ENCODE measurements at places on chromosomes 5 and 9.

DNA sequence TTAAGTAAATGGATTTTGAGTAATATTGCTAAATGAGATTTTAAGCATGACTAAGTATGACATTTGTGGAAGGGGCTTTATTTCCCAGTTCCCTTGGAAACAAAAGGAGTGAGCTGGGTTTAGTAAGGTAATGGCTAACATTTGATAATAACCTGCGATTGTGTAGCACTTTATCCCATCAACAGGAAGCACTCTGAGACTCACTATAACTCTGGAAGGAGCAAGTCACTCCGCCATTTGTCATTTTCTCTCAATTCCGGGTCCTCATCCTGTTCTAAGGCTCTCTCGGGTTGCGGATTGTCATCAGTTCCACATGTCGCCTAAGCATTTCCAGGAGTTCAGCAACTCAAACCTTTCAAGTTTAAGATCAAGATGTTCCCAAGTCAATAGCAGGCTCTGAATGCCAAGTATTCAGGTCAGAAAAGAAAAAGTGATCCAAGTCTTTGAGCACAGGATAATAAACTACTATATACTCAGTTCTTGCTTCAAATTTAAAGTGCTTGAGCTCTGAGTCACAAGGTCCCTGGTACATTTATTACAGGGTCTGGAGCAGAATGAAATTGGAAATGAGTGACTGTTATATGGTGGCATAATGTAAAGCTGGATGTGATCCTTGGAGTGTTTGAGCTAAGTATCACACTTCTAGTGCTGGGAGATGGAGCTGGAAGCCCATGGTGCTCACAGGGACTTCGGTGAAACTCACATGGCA, 39.3 kb downstream of the CAPSL start:
- DNase-seq = no peak

DNA sequence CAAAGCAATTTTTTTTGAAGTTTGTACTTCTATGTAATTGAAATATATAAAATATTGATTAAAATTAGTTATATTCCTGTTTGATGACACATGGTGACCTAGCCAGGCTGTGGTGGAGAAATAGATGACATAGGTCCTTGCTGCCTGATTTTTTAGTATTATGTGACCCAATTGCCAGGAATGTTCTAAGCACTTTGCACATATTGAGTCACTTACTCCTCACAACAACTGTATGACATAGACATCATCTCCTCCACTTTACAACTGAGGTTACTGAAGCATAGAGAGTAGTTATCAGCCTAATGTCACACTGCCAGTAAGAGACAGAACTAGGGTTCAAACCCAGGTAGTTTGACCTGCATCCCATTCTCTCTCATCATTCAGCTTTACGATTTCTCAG, 26.2 kb upstream of the SNX18 start:
- DNase-seq = no peak

DNA sequence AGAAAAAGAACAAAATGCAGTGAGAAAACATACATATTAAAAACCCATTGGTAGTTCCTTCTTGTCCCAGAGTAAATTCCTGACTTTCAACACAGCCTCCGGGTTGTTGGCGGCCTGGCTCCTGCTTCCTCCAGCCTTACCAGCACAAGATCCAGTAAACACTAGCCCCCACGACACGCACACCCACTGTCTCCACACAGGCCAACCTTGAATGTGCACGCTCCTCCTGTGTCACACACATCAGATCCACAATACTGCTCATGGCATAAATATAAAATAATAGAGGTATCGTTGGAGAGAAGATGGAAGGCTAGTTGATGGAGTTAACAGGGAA, 2.5 kb upstream of the SLC31A2 start:
- no peak for DNase-seq

- no peak for DNase-seq
Measured at GRCh38 chr9:129566563-129567266, 54.2 kb downstream of the C9orf50 start.

DNA sequence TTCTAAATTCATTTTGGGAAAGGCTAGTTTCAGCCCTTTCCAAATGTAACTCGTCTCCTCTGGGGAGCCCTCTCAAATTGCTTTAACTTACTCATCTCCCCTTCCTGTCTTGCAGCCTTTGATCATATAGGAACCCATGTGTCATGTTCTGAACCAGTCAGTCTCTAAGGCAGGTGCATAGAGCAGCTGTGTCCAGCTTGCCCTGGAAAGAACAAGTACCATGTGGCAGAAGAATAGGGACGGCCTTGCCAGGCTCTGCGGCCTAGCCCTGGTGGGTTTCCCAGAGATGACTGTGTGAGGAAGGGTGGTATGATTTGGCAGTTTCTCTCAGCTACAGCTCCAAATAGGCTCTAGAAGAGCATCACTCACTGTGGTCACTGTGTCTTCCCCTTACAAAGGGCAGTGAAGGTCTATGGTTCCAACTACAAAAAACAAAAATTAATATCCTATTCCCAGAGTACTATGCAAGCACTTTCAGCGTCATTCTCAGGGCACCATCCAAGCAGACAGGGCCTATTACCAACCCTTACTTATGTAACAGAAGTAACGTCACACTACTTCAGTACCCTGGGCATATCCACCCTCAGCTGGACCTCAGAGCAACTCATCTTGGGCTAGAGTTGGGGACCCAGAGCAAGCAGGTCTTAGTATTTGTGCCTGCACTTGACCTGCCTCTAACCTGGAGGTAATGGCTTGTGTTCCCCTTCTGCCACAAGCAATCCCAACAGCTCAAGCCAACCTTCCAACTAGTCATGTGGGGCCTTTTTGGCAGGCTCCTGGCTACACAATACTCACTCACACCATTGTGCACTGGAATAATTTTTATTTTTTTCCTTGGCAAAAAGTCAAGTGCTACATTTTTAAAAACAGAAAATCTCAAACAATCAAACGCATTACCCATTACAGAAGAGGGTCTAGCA, 37.2 kb upstream of the UBAP2 start:
- no peak for DNase-seq

GRCh38 chr9:75101004-75101588, 12.8 kb downstream of the OSTF1 start:
- DNase-seq = no peak

- DNase-seq = no peak
Measured at GRCh38 chr9:135817951-135818717, 89.2 kb downstream of the CAMSAP1 start.

GRCh38 chr5:41246376-41246775, 33.0 kb upstream of the C6 start:
- DNase-seq = peak; percentile 64

GRCh38 chr5:133124891-133125290, 73.1 kb downstream of the HSPA4 start:
- no peak for DNase-seq

- no peak for DNase-seq
Measured at GRCh38 chr5:32254881-32255539, 57.7 kb downstream of the MTMR12 start.

DNA sequence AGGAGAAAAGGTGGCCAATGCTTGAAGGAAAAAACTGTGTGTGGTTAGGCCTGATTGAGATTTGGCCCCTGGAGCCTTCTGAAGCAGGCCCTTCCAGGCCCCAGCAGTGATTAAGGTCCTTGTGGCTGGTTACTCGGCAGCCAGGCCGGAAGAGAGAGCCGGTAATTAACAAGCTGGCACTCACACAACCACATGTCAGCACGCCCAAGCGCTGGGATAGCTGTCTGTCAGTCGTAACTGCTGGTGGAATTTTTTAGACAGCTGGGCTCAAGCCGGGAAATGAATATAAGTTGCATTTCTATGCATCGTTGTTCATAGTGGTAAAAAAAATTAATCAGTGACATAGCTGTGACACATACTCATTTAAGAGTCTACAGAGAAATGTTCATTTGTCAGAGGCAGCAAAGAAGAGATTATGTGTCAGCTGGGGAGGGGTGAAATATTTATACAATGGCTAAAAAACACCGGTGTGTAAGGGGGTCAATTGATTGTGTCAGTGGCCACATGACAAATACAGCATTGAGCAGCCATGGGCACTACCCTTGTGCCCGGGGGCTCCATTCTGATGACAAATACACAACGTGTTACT, 13.7 kb upstream of the ARAP3 start:
- no peak for DNase-seq

DNA sequence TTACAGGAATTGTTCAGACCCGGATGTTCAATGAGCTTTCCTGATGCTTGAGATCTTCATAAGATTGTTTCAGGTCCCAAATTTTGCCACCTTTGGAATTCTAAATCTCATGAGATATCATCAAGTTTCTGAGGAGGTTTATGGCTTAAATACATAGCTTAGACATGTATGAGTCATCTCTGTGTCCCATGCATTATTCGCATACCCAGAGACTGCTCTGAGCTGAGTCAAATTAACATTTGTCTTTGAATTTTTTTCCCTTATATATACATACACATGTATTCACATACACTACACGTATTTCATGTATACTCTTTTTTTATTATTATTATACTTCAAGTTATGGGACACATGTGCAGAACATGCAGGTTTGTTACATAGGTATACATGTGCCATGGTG, 744.6 kb downstream of the BRINP1 start:
- no peak for DNase-seq

- DNase-seq = no peak
Measured at GRCh38 chr5:33840927-33841547, 50.8 kb downstream of the ADAMTS12 start.

- no peak for DNase-seq
Measured at GRCh38 chr5:13510616-13511015, 433.9 kb downstream of the DNAH5 start.

- no peak for DNase-seq
Measured at GRCh38 chr9:8888591-8888990, 1089.0 kb upstream of the DMAC1 start.

GRCh38 chr9:3810231-3810630, 284.4 kb upstream of the RFX3 start:
- DNase-seq = no peak

- DNase-seq = no peak
Measured at GRCh38 chr5:144567421-144567780, 396.7 kb downstream of the KCTD16 start.
